RWPE2 (cell line): ENCODE measurements at places on chromosomes 1 and 21.

- no peak for DNase-seq
These were observed 19.0 kb downstream of the CHIA start for GRCh38 chr1:111309690-111310089.

- DNase-seq = no peak
These were observed 132.7 kb downstream of the DMRTB1 start for GRCh38 chr1:53591924-53592323.

- no peak for DNase-seq
These were observed 9.7 kb upstream of the COL6A2 start for GRCh38 chr21:46088189-46088588.

GRCh38 chr1:106325600-106325999 is 730.9 kb upstream of the PRMT6 start:
- no peak for DNase-seq

DNA sequence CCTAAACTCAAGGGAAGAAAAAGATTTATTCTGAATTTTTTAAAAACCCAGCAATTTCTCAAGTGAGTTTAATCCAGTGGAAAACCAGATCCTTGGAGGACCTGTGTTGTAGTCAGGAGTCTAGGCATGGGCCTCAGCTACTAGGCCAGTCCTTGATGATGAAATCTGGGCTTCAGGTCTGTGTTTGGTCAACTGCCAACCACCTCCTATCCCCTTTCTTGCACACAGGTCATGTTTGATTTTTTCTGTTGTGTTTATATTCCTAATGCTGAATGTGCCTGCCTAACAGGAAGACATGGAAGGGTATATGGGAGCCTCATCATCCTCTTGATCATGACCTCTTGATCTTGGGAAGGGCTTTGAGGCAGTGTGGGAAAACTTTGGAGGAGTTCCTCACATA is 38.2 kb upstream of the SLC19A2 start:
- no peak for DNase-seq

- DNase-seq = no peak
These were observed 1.9 kb downstream of the FBXO2 start for GRCh38 chr1:11652203-11652780.

- DNase-seq = no peak
These were observed 510.5 kb downstream of the PLPP3 start for GRCh38 chr1:56068908-56069307.

GRCh38 chr1:207603777-207604176 is 41.2 kb upstream of the CR1L start:
- DNase-seq = no peak

- DNase-seq = no peak
These were observed at the start of gene HTR6 for GRCh38 chr1:19664453-19665185. Gene HTR6, plus strand, starts transcription at chr1:19664875. Its CDS starts 879 bp downstream, at chr1:19665754.

- DNase-seq = no peak
These were observed 97.8 kb upstream of the HNRNPU start for GRCh38 chr1:244962130-244962529.

DNA sequence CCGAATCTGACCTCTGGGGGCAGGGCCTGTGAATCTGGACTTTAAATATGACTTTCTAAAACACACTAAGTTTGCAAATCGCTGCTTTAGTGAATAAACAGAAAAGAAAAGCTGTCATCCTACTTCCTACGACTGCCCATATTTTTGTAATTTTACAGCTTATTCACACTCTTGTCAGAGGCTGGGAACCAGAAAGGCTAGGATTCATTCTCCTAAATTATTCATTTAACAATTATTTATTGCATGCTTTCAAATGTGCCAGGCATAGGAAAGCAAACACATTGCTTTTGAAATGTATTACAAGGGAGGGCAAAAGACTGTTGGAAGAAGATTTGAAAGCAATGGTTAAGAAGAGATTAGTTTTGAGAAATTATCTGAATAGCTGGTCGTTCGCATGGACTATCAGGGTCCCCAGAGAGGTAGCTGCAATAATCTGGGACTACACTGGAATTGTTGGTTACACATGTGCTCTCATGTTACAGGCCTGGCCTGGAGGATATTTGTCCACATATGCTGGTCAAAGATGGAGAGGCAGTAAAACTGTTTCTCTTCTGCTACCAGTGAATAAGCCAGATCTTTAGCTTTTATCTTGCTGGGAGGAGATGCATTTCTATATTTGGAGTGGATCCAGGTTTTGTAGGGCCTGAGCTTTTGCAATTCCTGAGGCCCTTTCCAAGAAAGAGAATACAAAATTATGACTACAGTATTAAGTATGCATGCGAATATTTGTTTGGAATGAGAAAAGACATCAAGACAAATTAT is 29.6 kb upstream of the SFPQ start:
- DNase-seq = no peak

DNA sequence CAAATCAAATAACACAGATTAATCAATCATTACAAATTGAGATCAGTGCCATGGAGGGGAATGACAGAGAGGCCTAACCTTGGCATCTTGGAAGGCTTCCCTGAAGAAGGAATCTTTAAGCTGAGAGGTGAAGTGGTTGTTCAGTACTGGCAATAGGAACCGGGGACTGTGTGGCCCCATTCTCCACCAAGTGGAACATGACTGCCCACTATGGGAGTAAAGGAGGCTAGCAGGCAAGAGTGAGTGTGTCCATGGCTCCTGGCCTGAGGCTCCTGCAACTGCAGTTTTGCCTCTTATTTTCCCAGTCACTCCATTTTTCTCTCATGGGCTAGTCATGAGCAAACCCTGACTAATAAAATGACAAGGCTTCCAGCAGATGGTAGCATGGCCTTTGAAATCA is 112.2 kb upstream of the GJB5 start:
- DNase-seq = no peak

- no peak for DNase-seq
These were observed 107.5 kb upstream of the JUN start for GRCh38 chr1:58891347-58891746.

DNA sequence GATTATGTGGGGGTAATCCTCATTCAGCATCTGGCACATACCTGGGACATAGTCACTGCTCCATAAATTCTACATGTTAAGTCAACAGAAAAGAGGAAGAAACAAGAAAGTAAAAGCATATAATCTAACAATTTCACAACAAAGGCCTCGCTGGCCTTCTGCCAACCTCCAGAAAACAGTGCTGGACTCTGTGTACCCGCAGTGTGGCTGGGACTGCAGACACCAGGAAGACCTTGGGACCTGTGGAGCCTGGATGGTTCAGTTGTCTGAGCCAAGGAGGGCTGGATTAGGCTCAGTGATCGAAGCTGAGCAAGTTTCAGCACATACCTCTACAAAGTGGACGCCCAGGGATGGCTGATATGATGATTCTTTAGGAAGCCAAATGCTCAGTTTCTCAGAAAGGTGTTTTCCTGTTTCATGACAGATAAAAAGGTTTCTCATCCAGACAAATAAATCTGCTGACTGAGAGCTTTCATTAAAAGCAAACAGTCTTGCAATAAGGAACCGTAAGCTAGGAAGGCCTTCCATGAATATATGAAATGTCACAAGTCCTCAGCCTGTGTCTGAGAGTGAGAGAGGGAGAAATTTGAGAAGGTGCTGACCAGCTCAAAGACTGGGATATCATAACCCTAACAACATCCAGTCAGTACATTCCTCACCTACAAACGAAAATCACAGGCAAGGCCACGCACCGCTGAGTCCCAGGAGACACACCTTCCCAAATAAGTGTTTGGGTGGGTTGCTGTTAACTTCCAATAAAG is 48.4 kb downstream of the CAPZB start:
- DNase-seq = no peak

- no peak for DNase-seq
These were observed 498 bp downstream of the GNAT2 start for GRCh38 chr1:109618661-109619575.

GRCh38 chr1:195511501-195511900 is 1096.7 kb downstream of the KCNT2 start:
- no peak for DNase-seq

DNA sequence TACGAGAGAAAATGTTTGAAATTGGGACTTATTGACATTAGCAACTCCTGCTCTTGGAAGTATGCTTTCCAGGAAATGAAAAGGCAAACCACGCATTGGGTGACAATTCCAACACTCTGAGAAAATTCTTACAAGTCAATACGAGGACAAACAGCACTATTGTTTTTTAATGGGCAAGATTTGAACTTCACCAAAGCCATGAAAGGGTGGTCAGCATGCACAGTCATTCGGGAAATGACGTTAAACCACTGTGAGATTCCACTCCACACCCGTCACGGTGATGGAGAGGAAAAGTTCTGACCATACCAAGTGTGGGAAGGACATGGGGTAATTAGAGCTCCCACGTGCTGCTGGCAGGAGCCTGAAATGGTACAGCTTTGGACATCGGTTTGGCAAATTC is 12.2 kb upstream of the PRXL2B start:
- DNase-seq = no peak
